ENCODE measurements at places on chromosomes 16 and 17. TPM values are rescaled to one million over a fixed set of nuclear protein-coding genes. Genes with fewer than 3 reads are reported as not detected.

The ICAM2 gene
- not detected for total RNA-seq

- no peaks in the 10 kb centered on the region for H3K36me3 ChIP-seq
- H3K4me3 ChIP-seq = no peak overlapping the region
- no peaks in the 10 kb centered on the region for H3K4me1 ChIP-seq
- no peaks in the 10 kb centered on the region for H3K27me3 ChIP-seq
- H3K27ac ChIP-seq = no peak overlapping the region
These were observed 73.7 kb downstream of the C16orf95 start for GRCh38 chr16:87243478-87243877.

DNA sequence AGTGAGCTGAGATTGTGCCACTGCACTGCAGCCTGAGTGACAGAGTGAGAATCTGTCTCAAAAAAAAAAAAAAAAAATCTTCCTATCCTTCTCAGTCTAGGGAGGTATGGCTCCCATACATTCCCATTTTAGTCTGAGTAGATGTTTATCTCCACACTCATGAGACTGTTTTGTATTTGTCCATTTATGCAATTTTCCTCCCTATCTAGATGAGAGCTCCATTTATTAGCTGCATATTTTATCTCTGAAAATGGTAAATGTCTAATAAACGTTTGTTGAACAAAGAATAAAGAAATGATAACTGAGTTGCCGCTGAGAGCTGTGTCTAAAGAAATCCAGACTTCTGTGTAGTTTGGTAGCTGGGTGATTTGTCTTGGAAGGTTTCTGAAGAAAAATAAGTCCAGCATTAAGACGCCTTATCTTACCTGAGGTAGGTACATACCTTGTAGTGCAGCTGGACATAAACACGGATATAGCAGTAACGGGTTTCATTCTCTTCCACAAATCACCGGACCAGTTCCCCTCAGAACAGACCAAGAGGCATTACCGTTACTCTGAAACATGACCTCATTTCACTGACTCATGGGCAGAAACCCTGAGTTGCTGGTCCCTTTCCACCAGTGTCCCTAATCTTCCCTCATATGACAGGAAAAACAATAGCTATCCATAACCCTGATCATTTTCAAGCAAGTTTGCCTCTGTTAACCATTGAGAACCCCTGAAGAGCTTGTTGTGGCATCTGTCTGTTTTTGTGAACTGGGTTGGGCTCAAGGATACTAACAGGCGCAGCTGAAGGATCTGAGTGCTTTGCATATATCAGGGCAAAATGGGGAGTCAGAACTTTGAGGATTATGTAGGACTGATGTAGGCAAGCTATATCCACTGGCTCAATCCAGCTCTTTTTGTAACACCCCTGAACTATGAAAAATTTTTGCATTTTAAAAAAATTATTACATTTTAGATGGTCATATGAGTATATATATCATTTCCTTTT is 177.4 kb upstream of the XYLT1 start:
- H3K4me3 ChIP-seq = no peak overlapping the region
- DNase-seq = no peak
- H3K27me3 ChIP-seq = peaks cover 1% of the 10 kb centered on the region
- H3K4me1 ChIP-seq = peaks cover 2% of the 10 kb centered on the region

GRCh38 chr16:10280262-10281170 is 98.3 kb upstream of the GRIN2A start:
- peaks cover 2% of the 10 kb centered on the region for H3K27me3 ChIP-seq
- no peaks in the 10 kb centered on the region for H3K4me1 ChIP-seq
- no peak overlapping the region for H3K27ac ChIP-seq
- H3K36me3 ChIP-seq = peaks cover 9% of the 10 kb centered on the region

- no peak overlapping the region for H3K27ac ChIP-seq
- no peak for DNase-seq
- H3K4me1 ChIP-seq = no peaks in the 10 kb centered on the region
- H3K27me3 ChIP-seq = no peaks in the 10 kb centered on the region
- H3K36me3 ChIP-seq = no peaks in the 10 kb centered on the region
- no peak overlapping the region for H3K4me3 ChIP-seq
These were observed 496.0 kb downstream of the CDH8 start for GRCh38 chr16:61540216-61540615.
